Activated naive CD8-positive, alpha-beta T cell treated with anti-CD3 and anti-CD28 coated beads for 36 hours (primary cell): ENCODE measurements at places on chromosomes 1 and 21. TPM values are rescaled to one million over a fixed set of nuclear protein-coding genes. Genes with fewer than 3 reads are reported as not detected.

GRCh38 chr1:201284636-201285035 is 1.3 kb downstream of the PKP1 start:
- H3K36me3 ChIP-seq: no peaks in the 10 kb centered on the region
- no peak overlapping the region for H3K27ac ChIP-seq
- no peak overlapping the region for H3K4me3 ChIP-seq
- H3K27me3 ChIP-seq: peaks cover 45% of the 10 kb centered on the region
- DNase-seq: no peak

The SPATA1 gene
- total RNA-seq: 1.0 TPM

- H3K27me3 ChIP-seq: no peaks in the 10 kb centered on the region
- H3K4me3 ChIP-seq: no peak overlapping the region
- H3K4me1 ChIP-seq: no peaks in the 10 kb centered on the region
- no peak overlapping the region for H3K27ac ChIP-seq
- DNase-seq: no peak
Observed at GRCh38 chr1:163706915-163707314, 385.2 kb downstream of the NUF2 start.

- no peak overlapping the region for H3K27ac ChIP-seq
- no peak for DNase-seq
- H3K4me3 ChIP-seq: no peak overlapping the region
- H3K36me3 ChIP-seq: peaks cover 2% of the 10 kb centered on the region
Observed at GRCh38 chr21:31425138-31425537, 81.1 kb upstream of the TIAM1 start.
